ENCODE measurements at places on chromosomes 2 and 18.

GRCh38 chr2:196696423-196697079 is 57.0 kb downstream of the CCDC150 start:
- no peak for DNase-seq

- DNase-seq: no peak
Measured at GRCh38 chr2:202052235-202052634, 18.6 kb downstream of the FZD7 start.

DNA sequence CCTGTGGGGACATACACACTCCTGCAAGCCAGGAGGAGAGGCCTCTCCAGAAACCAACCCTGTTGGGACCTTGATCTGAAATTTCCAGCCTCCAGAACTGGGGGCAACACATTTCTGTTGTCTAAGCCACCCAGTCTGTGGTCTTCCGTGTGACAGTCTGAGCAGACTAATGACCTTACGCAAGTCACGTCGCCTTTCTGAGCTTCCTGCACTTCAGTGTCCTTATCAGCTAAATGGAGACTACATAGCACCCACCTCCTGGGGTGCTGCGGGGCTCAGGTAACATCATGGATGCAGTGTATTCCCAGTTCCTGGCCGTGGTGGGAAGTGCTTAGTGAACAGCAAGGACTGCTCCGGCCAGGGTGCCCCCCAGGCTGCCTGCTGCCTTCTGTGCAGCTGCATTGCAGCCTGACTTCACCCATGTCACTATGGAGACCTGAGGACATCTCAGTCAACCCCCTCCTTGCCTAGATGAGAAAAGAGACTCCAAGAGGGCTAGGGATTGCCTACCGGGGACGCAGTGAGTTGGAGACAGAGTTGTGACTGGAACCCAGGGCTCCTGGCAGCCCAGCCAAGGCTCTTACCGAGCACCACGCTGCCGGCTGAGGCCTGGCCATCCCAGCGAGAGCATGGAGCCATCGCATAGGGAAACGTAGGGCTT is 61.2 kb upstream of the FZD5 start:
- DNase-seq: no peak

DNA sequence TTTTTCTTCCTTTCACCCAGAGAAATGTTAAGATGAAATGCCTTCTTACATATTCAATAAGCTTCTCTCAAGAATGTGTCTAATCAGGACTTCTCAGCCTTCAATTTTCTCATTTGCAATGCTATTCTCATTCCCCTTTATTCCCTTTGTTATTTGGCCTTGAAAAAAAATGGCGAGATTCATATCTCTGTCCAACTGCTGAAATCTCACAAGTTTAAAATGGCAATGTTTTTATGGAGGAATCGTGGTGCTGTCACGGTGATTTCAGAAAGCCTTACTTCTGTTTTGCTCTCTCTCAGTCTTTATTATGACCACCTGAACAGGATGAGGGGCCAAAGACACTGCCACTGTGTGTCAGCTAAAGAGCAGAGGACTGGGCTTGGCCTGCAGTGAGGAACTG is 928.5 kb downstream of the DCC start:
- no peak for DNase-seq

GRCh38 chr2:201904538-201905420 is 98.4 kb downstream of the CDK15 start:
- DNase-seq: no peak

GRCh38 chr2:145351864-145352425 is 832.0 kb upstream of the ZEB2 start:
- DNase-seq: no peak

Data from cerebellar nuclear complex (tissue), 1 donor.